ENCODE measurements at places on chromosomes 5 and 9.

DNA sequence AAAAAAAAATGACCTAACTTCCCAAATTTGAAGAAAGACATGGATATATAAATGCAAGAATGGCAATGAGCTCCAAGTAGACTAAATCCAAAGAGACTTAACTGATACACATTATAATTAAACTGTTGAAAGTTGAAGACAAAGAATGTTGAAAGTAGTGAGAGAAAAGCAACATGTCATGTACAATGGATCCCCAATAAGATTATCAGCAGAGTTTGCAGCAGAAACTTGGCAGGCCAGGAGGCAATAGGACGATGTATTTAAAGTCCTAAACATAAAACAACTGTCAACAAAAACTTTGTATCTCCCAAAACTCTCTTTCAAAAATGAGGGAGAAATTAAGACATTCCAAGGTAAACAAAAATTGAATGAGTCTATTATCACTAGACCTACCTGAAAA lies 8.6 kb upstream of the DIRAS2 start:
- no peak for DNase-seq

- no peak for DNase-seq
These were observed 15.8 kb downstream of the PSMB7 start for GRCh38 chr9:124399323-124399967.

DNA sequence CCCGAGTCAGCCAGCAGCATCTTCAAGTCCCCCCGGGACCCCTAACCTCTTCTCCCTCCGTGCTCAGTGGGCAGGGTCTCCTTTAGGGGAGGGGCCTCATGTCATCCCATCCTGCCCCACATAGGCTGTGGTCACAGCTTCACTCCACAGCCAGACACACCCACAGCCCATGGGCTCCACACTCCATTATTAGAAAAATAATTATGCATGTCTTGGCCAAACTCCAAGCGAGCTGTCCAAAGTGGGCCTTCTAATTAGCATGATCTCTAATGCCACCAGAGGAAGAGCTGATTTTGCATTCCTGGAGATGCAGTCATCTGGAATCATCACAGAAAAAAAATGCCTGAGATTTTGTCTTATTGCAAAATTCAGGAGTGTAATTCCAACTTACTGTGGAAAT lies 418.2 kb downstream of the IRX2 start:
- no peak for DNase-seq

- no peak for DNase-seq
These were observed 8.9 kb upstream of the FBXW11 start for GRCh38 chr5:172015346-172015745.

DNA sequence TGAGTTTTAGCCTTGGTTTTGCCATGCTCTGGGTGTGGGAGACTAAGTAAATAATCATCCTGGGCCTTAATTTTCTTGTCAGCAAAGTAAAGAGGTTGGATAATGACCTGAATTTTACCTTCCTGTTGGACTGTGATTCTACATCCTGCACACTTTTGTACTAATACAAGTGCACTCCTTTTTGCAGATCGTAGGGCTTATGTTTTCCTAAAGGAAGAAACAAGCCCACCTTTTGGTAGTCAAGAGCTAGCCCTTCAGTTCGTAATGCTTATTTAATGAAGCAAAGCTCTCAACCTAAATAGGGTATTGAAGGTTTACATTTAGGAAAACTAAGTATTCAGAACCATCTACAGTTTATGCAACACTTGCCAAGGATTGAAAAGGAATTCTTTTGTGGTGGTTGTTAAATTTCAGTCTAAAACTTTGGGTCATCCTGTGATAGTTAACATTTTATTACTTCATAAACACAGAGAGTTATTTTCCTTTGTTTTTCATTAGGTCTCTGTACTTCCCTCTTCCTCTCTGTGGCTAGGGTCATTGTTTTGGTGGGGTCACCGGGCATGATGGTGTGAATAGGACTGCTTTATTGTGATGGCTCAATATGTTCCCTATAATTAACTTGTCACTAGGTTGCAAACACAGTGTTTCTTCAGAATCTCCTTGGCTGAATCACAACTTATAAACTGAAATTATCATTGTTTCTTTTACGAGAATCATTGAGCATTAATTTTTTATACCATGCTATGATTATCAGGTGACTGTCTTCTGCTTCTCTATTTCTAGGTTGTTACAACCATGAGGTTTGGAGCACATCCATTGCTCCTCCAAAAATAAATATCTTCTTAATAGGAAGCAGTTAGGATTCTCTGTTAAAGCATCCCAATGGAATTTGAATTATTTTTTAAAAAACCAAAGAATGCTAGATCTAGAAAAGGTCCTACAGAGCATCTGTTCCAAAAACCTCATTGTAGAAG lies 28.5 kb downstream of the SPINK5 start:
- no peak for DNase-seq

DNA sequence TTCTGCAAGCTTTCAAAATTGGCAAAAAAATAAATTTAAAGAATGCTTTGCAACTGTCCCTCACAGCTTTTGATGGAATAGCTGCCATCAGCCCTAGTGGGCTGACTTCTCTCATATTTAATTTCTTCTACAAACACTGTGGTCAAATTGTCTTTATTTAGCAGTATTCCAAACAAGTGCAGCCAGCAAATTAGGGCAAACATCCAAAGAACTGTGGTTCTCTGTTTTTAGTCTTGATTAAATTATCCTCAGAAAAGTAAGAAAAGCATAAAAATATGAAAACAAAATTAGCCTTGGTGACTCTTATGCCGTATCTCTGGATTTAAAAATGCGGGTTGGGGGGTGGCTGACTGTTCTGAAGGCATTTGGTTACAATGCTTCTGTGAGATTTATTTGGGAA lies 95.8 kb upstream of the RETREG1 start:
- peak; percentile 89 for DNase-seq

- no peak for DNase-seq
These were observed 734.8 kb downstream of the TLE1 start for GRCh38 chr9:80954521-80954920.

DNA sequence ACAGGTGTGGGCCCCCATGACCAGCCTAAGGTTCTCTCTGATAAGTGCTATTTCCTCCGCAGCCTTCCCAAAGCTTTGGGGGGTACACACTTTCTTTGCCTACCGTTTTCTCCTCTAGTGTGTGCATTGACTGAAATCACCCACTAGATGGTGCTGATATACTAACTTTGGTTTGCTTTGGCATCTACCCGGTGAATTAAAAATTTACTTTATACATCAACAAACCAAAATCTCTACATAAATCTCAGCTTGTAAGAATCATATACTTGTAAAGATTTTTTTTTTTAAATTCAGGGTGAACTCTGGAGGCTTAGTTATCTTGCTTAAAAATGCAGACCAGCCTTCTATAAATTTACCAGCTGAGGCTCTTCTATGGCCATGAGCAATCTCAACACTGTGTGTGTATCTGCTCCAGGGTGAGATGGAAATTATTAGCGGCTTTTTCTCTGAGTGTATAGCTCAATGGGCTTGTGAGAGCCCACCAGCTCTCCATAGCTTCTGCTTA lies 475.7 kb upstream of the TNC start:
- DNase-seq = no peak

DNA sequence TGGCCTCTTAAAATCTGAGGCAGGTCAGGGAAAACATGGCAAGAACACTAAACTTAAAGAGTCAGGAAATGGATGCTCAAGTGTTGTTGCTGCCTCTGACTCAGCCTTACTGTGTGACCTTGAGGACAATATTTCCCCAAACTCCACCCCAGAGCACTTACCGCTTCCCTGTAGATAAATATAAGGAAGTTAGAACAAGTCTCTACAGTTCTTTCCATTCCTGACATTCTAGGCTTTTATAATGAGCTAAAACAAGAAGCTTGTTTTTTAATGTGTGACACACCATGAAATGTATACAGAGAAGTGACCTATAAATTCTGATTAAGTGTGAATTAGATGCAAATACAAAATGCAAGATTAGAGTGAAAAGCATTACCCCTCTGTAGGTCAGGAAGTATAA lies 129.3 kb downstream of the GRIA1 start:
- DNase-seq = no peak

DNA sequence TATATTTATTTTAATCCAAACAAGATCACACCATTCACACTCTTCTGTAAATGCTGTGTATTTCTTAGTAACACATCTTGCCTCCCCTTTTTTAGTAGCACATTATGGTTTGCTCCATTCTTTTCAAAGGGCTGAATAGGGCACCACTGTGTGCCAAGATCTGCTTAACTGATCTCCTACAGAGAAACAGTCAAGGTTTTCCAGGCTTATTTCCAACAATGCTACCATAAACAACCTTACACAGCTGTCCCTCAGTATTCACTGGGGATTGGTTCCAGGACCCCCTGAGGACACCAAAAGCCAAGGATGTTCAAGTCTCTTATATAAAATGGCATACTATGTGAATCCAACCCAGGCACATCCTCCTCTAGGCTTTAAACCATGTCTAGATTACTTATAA lies 16.5 kb downstream of the GOLM1 start:
- no peak for DNase-seq

DNA sequence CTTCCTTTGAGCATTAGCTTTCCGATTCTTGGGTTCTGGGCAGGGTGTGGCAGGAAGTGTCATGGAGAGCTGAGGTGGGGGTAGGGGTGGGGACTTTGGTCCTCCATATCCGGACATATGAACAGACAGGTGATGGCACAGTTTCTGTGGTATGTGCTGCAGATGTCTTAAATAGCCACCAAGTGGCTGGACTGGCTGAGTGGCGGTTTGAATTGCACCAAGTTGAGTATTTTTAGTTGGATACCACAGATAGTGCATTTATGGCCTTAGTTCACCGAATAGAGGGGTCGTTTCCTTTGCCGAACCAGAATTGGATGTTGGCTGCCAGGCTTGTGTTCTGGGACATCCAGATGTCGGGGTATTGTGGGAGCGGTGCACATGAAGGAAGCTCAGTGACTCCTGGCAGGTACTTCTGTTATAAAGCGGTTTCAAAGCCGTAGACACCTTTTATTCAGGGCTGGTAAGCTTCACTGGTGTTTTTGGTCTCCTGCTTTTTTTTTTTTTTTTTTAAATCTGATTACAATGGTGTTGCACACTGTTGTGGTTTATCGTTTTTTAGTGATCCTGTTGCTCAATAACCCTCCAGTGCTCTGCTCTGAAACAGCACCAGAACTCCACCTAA lies 15.1 kb upstream of the TNFAIP8 start:
- DNase-seq = no peak

DNA sequence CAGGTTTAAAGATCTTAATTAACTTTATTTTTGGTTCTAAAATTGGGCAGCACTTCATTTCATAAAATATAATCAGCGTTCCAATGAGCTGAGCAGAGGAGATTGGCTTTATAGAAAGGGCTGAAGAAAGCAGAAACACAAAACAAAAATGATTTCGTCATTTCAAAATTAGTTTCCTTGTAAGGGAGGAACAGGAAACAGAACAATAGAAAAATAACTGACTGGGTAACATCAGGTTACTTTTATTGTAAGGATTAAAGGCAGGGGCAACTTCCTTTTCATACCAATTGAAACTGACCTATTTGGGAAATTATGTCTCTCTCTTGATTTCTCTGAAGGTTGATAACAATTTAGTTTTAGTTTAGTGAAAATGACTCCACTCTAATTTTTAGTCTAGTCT lies 157.1 kb downstream of the ATP10B start:
- DNase-seq = no peak

DNA sequence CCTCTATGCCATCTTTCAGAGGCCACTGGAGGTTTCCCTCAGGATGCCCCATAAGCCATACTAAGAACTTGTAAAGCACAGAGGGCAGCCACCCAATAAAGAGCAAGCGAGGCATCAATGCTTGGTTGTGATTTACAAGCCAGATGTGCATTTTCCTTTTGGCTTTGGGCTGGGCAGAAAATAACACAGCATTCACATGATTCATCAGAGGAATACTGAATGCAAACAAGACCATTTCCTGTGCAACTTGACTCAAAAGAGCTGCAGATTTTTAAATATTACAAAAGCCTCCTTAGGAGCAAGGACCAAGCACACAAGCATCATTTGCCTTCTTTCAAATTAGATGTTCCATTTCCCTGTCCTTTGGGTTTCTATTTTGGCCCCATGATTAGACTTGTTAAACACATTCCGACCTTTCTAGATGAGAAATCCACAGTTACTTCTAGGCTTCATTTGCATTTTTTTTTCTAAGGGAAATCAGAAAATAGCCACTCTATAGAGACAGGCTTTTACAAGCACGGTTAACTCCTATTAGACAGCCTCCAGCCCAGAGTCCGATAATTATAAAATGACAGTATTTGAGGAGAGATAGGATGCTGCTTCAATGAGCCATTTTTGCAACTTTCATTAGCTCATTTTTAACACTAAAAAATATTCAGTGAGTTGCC lies 207.8 kb downstream of the SEMA5A start:
- no peak for DNase-seq

DNA sequence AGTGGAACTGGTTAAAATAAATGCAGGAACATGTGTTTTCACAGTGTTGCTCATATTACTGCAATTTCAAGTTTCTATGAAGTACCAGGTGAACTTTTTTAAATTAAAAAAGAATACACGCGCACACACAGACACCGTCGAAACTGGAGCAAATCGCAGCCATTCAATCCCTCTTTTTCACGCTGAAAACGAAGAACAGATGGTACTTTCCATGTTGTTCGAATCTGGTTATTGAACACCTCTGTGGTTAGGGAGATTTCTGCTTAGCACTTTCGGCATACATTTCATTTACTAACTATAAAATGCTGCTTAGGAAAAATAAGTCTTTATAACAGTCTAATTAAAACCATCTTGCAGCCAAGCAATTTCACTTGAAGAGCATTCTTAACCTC lies 6.8 kb downstream of the ZNF608 start:
- DNase-seq = no peak

- DNase-seq = no peak
These were observed 95.4 kb downstream of the MACROH2A1 start for GRCh38 chr5:135303582-135304173.

DNA sequence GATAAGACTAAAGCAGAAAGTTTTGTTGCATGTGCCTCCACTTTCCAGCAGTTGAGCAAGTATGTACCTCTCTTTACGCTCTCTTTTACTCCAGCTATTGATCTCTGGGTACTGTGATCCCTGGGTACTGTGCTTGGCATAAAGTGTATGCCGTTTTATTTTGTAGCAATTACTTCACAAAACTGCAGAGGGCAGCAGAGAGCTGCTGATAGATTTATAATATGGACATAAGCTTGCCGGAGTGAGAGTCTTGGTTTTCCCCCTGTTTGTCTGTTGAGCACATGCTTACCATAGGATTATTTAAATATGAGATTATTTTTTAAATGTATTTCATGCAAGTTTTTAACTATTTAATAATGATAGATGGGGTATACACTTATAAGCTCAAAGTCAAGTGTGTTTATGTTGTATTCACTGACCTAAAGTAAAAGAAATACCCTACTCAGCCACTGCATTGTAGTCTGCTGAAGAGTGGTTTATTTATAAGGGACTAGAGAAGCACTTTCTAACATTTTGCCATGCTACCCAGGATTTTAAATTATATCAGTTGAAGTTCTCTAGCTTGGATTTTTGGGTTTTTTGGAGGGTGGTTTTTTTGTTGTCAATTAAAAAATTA lies 13.0 kb downstream of the TTC1 start:
- DNase-seq = no peak
